ENCODE measurements at places on chromosomes 3 and 15.
A peak's percentile ranks its signal among the peaks of the same experiment; 100 is the strongest.

DNA sequence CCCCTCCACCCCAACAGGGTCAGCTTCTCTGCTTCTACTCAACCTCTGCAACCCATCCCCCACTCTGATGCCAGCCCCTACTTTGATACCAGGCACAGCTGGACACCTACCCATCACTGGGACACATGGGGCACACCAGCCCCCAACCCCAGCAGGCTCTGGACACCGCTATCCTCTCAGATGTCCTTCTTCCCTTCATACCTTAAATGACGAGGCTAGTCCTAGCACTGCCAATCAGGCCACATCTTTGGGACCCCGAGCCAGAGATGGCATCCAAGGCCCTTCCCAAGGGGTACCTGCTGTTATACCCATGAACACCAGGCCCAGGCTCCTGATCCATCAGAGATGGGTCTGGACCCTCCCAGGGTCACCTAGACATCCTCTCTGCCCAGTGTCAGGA lies 10.6 kb downstream of the POC1A start:
- DNase-seq: no peak

DNA sequence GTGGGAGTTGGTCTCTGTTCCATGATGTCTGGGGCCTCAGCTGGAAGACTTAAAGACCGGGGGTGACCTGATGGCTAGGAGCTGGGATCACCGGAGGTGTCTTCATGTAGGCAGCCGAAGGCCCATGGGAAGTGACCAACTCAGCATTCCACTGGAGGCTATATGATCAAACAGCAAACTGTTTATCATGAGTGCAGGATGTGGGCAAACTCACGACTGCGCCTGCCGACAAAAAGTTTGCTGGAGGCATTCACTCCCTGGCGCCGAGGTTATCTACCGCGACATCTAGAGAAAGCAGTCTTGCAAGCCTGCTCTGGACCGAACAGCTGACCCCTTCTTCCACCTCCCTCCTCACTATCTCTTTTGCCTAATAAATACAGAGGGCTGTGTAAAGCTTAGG lies 62.7 kb upstream of the NR2C2 start:
- DNase-seq: peak; percentile 29

- no peak for DNase-seq
Measured at GRCh38 chr3:173007079-173007723, 133.8 kb downstream of the SPATA16 start.

GRCh38 chr3:174720717-174721116 lies 138.4 kb upstream of the NAALADL2 start:
- DNase-seq: no peak

DNA sequence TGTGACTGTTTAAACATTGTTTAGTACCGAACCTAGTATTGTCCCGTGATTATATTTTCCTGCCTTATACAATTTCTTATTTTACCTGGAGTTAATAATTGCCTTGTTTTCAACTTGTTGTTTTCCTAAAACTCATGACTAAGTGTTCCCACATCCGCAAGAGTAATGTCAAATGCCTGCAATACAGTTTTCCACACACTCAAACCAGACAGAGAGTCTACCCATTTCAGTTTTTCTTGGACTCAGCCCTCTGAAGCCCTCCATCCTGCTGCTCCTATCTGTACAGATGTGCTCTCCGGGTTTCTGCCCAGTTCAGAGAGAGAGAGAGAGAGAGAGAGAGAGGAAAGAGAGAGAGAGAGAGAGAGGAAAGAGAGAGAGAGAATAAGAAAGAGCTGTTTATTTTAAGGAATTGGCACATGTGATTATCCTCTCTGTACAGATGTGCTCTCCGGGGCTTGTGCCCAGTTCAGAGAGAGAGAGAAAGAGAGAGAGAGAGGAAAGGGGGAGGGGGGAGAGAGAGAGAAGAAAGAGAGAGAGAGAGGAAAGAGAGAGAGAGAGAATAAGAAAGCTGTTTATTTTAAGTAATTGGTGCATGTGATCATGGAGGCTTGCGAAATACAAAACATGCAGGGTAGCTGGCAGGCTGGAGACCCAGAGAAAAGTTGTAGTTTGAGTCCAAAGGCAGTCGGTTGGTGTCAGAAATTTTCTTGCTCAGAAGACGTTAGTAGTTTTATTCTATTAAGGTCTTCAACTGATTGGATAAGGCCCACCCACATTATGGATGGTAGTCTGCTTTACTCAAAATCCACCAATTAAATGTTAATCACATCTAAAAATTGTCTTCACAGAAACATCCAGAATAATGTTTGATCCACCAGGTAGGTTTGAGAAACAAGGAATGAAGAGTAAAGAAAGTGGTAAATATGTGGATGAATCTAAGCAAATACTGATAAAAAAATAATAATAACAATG lies 104.1 kb upstream of the GOLGA8J start:
- peak; percentile 40 for DNase-seq
